ENCODE measurements at places on chromosomes 2 and 18.

DNA sequence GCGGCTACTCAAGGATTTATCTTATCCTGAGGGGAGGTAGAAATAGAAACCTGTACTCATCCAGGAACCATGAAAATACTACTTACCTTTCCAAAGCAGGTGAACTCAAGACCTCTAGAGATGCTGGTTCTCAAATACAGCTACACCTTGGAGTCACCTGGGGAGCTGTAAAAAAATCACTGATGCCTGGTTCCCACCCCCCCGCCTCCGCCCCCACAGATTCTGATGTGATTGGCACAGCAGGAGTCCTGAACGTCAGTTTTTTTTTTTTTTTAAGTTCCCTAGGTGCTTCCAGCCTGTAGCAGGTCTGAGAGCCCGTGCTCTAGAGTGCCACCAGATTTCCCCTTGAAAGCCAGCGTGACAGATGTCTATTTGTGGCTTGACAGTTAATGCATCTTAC, 113.6 kb downstream of the MRO start:
- DNase-seq = no peak

- DNase-seq = no peak
These were observed 9.1 kb upstream of the B3GNT7 start for GRCh38 chr2:231386446-231386845.

GRCh38 chr18:35566019-35566418, 15.5 kb upstream of the GALNT1 start:
- no peak for DNase-seq

DNA sequence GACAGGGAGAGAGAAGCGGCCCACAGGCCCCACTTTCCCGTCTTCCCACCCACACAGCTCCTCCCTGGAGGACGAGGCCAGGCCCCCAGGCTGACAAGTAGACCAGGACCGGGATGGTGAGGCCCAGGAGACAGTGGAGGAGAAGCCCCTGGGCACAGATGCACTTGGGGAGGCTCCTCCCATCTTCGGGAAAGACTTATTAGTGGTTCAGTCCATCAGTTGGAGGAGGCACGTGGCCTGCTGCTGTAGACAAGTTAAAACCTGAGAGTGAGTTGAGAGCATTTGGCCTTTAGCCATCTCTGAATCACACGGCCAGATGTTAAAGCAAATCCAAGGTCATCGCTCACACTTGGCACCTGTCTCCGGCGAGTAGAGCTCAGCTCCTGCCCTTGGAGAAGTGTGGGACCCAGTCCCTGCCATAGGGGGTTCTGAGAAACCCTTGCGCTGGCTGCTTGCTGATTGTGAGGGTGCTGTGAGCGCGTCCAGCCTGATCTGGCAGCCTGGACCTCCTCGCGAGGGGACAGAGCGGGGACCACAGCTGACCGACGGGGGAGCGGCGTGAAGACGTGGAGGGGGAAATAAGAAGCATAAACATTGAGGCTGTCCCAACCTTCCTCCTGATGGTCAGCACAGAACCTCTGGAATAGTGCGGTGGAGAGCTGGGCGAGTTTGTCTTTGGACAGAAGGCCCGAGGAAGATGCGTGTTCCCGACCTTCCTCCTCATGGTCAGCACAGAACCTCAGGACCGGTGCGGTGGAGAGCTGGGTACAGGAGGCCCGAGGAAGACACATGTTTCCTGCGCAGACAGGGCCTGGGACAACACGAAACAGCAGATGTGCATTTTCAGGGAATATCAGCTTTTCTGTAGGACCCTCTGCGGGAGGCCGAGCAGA, 24.7 kb upstream of the ALLC start:
- no peak for DNase-seq

DNA sequence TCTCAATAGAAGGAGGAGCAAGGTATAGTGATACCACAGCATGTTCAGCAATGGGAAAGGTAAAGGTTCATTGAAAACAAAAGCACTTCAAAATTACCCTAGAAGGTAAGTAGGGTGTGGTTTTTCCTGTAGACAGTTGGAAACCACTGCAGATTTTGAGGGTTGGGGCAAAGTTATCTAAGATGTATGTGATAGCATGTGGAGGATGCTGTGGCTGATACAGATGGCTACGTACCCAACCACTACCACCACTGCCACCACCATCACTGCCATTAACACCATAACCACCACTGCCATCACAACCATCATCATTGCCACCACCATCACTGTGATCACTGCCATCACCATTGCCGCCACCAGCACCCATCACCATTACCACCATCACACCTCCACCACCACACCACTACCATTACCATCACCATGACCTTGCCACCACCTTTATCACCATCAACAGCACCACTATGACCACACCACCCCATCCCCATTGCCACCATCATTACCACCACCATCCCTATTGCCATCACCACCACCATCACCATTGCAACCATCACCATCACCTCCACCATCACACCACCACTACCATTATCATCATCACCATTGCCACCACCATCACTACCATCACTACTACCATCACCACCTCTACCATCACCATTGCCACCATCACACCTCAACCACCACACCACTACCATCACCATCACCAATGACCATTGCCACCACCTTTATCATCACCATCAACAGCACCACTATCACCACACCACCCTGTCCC, 3.7 kb downstream of the TMSB10 start:
- no peak for DNase-seq

DNA sequence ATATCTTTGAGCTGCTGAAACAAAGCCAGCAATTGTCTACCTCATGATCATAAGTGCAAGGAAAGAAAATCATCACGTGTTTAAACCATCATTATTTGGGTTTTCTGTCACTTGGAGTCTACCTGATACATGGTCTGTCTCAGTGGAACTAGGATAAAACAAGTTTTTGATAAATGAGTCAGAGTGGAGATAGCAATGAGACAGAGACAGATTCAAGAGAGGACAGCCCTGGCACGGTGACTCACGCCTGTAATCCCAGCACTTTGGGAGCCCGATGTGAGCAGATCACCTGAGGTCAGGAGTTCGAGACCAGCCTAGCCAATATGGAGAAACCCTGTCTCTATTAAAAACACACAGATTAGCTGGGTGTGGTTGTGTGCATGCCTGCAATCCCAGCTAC, 93.8 kb downstream of the PMAIP1 start:
- DNase-seq = no peak

GRCh38 chr2:216221811-216222210, 112.7 kb downstream of the XRCC5 start:
- DNase-seq = no peak

DNA sequence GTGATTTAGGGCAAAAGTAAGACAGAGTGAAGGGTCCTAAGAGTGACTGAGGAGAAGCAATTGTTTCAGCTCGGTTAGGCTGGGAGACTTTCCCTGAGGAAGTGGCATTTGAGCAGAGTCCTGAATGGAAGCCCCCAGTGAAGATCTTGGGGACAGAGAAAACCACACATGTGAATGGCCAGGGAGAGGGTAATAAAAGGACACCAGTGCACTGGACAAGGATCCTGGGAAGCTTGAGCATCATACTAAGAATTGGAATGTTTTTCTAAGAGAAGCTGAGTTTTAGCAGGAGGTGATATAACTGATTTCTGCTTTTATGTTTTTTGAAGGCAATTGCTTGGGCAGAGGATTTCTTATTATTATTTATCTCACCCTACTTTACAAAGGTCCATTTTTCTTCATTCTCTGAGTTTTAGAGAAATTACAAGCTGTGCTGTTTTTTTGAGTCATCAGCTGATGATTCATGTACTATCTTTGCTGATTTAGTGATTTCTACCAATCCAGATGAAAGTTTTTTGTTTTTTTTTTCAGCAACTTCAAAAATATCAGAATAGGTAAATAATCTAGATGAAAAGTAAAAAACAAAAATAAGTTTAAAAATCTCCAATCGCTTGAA, 43.5 kb downstream of the MFSD6 start:
- no peak for DNase-seq

DNA sequence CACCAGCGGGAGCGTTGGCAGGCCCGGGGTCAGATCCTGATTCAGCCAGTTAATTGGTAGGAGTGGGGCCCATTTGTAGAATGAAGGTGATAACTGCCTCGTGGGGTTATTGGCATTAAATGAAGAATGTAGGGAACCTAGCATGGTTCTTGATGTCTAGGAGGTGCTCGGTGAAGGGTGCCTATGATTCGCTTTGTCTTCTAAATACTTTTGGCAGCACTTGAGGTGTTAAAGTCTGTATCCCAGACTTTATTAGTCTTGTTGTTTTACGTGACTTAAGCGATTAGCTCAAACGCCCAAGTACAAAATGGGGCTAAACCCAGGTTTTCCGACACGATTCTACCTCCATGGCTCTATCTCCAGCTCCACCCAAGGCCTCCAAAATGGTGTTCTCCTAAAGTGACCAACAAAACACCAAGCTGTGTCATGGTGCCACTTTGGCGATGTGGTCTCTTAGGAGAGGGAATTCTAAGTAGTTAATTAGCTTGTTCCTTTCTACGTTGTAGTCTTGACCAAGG, 980 bp upstream of the PPP4R1 start:
- no peak for DNase-seq

DNA sequence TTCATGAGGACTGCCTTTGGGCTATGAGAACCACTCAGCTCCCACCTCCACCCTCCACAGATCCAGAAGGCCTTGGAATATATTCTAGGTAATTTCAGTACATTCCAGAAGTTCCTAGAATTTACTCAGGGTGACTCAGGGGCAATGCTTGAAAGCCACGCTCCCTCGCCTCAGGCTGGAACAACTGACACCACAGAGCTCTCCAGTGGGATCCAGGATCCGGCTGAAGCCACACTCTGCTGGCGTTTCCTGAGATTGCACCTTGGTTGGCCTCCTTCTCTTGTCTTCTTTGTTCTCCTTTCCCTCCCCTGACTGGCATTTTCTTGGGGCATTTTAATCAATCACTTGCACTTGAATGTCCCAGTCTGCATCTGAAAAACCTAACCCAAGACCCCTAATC, 92.6 kb upstream of the KCNE4 start:
- DNase-seq = no peak

- DNase-seq = no peak
These were observed 47.5 kb upstream of the TXNDC2 start for GRCh38 chr18:9838144-9838877.

GRCh38 chr2:43611987-43612894, 16.4 kb upstream of the THADA start:
- DNase-seq = no peak

DNA sequence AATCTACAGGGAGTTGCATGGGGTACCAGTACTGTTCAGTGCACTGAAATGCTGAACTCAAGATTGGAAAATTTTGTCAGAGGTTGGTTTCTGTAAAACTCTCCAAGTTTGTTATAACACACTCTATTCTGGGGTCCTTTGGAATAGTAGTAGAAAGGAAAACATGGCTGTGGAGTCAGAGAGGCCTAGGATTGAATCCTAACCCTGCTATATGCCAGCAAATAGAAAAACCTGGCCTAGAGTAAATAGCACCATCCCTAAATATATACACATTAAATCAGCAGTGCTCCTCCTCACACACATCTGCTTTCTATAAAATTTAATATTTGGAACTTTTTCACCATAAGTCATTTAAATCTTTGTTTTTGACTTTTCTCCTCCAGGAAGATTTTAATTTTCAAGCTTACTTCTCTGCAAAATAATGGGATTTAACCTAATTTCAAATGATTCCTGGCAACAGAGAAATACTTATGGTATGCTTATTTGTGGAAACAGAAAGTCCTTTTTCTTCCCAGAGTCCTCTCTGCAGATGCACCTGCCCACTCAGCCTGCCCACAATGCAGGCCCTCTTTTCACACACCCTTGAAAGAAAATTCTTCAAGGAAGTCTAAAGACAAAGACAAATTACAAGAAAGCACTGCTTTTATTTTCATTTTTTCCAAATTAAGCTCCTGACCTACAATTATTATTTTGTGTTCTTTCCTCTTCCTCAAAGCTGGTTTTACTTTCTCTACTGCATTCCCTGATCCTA, 197.5 kb upstream of the LRRTM1 start:
- no peak for DNase-seq

GRCh38 chr2:69604026-69604678, 39.4 kb downstream of the AAK1 start:
- no peak for DNase-seq

- DNase-seq = no peak
These were observed 303.6 kb upstream of the TFPI start for GRCh38 chr2:187857826-187858225.

DNA sequence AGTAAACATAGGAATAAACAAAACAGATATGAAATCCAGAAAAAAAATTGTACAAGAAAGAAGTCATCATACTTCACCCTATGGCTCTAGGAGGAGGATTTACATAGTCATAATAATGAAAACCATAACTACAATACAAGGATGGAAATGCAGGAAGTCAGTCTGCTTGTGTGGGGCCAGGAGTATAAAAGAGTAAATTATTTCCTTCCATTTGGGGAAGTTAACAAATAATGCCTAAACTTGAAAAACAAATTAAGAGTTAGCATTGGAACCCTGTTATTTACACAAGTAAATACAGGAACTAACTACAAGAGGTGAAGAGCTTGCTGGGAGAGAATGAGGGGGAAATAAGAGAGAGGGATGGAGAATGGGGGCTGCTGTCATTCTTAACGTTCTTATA, 15.4 kb downstream of the TMEM163 start:
- no peak for DNase-seq

DNA sequence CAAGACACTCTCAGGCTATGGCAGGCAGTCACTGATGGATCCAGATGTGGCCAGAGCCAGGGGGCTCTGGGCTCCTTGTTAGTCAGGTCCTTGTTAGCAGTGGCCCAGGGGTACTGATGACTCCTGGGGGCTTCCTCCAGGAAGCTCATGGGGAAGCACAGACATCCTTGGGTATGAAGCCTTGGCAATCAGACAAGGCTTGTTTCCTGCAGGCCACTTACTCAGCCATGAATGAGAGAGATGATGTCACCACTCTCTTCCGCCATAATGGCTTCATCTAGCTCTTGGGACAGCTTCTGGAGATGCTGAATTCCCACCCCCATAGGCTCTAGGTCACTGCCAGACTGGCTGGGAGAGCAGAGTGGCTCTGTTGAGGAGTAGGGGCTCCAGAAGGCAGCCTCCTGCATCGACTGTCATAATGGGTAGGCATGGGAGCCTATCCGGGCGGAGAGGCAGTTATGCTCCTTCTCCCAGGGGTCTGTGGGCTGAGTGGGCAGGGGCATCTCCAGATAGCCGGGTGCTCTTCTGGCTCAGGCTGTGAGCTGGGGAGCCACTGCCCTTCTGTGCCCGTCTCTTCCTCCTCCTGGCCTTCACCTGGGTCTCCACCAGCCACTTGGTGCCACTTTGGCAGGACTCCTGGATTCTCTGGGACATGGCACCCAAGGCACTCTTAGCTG, 40.2 kb upstream of the BMPR2 start:
- no peak for DNase-seq

Measured in cortex of kidney (tissue), 1 donor.